ENCODE measurements at places on chromosomes 3 and 15.

- DNase-seq = no peak
Observed at GRCh38 chr3:129534428-129535027, 6.1 kb downstream of the RHO start.

DNA sequence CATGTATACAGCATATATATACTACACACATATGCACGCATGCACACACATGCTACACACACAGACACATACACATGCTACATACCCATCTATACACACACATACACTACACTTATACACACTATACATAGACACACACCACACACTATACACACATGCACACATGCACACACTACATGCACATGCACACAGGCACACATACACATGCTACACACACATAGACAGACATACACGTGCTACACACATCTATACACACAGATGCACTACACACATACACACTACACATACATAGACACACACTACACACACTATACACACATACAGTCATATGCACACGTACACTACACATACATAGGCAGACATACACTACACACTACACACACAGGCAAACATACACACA, 51.2 kb upstream of the PRR20G start:
- DNase-seq = no peak

GRCh38 chr3:129184396-129184657, 631 bp upstream of the CNBP start:
- no peak for DNase-seq

GRCh38 chr3:172226831-172227230, 187.5 kb downstream of the FNDC3B start:
- DNase-seq = no peak

DNA sequence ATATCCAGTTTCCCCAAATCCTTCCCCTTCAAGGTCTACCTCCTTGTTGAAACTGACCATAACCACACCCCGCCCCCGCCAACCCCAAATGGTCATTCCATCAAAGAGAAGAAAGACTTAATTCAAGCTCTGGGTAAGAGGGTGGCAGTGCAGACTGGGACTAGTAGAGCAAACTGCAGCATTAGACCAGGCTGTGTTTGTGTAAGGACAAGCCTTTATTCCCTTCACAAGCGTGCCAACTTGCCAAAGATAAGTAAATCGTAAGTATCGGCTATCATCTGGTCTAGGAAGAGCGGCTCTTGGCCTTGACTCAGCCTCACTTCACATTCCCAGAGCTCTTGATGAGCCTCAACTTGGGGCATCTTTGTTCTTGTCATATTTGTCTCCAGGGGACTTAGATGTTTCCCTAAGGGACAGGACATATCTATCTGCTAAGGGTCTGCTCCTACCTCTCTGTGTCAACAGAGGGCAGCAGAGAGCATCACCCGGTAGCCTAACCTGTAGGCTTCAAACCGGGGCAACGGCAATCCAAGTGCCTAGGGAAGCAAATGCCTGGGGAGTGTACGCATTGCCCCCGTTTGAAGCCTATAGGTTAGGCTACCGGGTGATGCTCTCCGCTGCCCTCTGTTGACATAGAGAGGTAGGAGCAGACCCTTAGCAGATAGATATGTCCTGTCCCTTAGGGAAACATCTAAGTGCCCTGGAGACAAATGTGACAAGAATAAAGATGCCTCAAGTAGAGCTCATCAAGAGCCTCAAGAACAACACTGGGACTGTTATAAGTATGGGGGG, 8.9 kb upstream of the MAP3K13 start:
- peak; percentile 51 for DNase-seq

- no peak for DNase-seq
Observed at GRCh38 chr15:21262851-21263425, 177.4 kb downstream of the POTEB3 start.
